ENCODE measurements at places on chromosomes 6 and 20.

DNA sequence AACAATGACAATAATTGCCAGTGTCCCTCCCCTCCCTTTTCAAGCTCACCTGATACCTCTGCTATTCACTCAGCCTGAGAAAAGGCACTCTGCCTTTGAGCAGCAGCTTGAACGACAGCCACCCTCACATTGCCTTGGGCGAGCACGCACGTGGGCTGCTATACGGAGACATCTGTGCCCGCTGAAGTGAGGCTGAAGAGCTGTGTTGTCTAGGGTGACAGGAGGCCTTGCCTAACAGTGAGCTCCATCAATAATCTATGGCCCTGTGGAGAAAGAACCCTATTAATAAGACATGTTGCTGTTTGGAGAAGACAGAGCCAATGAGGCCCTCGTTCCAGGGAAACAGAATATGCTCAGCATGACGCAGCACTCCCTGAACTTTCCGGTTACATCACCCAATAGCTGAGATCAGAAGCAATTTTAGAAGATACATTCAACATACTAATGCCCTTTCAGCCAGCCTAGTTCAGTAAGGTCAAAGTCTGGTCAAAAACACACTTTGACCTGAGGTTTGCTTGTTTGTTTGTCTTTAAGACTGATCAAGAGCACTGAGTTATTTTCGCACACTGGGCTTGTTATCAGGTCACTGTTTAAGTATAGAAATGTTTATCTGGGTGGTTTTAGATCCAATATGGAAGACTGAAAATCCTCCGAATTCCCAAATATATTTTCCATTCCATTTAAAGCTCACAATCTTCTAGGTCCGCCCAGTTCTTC, 30.6 kb downstream of the RBM24 start:
- peak; percentile 51 for DNase-seq

DNA sequence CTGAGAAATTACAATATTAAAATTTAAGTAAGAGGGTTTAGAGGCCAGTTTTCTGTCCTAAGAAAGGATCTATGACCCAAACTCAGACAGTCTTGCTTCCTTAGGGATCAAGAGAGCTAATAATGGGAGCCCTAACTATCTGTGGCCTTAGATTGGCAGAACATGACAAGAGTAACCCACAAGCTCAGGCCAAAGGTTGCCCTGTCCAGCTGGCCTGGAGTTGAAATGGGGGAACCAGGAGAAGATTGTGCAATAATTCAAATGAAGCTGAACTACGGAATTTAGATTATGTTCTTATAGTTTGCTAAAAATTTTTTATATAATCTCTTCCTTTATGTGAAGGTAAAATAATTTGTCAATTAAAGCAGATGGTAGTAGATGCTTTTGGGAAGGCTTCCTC, 26.4 kb downstream of the LAMA4 start:
- no peak for DNase-seq

GRCh38 chr6:48610846-48611245, 499.8 kb upstream of the PTCHD4 start:
- DNase-seq: no peak

GRCh38 chr6:35483893-35484645, 12.8 kb downstream of the TEAD3 start:
- DNase-seq: no peak

GRCh38 chr6:23826572-23826971, 299.4 kb upstream of the NRSN1 start:
- DNase-seq: no peak

- DNase-seq: no peak
Measured at GRCh38 chr20:22819784-22820183, 215.3 kb upstream of the SSTR4 start.

DNA sequence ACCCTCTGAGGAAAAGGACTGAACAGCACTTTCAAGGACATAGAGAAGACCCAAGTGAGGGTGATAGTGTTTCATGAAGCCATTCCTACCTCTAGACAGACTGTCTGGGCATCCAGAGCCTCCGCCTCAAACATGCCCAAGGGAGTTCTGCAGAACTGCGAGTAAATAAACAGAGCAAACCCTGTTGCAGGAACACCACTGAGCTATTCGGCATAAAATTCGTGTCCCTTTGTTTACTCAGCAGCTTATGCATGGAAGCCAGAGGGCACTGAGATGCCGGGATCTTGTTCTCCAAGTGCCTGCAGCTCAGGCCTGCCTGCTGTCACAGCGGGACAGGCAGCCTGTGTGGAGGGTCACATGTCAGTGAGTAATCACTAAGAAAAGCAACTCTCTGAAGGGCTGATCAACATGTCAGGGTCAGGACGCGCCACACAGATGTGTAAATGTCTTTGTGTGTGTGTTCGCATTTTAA, 164.9 kb upstream of the HEY2 start:
- DNase-seq: peak; percentile 85

- DNase-seq: peak; percentile 42
Measured at GRCh38 chr6:106510090-106510970, 119.0 kb downstream of the RTN4IP1 start.

DNA sequence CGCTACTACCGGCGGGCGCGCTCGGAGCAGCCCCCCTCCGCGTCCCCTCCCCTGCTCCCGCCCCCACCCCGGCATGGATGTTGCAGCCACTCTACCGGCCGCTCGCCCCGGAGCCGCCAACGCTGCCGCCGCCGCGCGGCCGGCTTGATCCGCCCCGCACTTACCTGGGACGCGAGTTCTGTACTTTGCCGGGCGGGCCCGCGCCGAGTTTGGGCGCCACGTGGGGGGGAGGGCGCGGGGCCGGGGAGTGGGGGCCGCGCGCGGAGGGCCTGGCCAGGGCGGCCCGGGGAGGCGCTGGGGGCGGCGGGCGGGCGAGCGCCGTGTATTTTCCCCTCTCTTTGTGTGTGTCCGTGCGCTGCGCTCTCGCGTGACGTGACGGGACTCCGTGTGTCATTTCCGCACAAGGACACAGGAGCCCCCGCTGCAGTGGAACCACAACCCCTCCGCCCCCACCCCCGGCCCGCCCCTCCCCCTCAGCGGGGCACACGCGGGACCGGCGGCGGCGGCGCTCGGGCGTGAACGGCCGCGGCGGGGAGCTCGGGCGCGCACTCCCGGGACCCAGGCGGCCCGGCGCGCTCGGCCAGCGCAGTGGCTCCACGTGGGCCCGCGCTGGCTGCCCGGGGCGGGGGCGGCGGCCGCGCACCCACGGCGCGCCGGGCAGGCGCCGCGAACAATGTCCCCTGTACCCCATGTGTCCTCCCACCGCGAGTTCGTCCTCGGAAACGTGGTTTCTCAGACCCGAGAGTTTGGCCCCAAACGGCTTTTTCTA, at the start of gene BEND3:
TSS of gene BEND3 (minus strand) at position 590 of the 769 bp plus-strand sequence. CDS start 16,230 bp downstream, outside the sequence.
- DNase-seq: no peak

GRCh38 chr6:85402922-85403321, 47.0 kb upstream of the NT5E start:
- no peak for DNase-seq

- DNase-seq: no peak
Measured at GRCh38 chr20:32664678-32665159, 9.0 kb downstream of the C20orf203 start.

GRCh38 chr6:126724821-126725220, 384.9 kb downstream of the CENPW start:
- no peak for DNase-seq

Measured in renal cortical epithelial cell (primary cell).